ENCODE measurements at places on chromosomes 13 and 19.

- no peak for DNase-seq
Measured at GRCh38 chr19:45958769-45959516, 14.7 kb downstream of the NOVA2 start.

DNA sequence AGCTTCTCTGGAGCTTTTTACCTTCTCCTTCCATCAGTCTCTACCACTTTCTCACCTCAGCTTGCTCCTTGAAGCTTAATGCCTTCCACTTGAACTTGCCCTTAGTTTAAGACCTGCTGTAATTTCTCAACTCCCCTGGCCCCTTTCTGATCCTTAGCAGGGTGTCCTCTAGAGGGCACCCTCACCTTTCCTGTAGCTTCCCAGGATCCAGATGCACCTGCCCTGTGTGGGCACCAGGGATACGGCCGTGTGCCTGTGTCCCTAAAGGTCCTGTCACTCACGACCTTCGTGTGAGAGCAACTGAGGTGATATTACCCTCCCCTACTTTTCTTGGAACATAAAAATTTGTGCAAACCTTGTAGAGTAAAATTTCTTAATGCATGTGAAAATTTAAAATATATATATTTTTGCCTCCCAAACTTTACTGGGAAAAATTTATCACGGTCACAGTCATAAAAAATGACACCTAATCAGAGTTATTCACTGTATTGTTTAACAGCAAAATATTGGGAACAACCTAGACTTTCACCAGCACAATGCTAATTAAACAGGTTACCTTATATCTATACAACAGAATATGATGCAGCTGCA, 46.4 kb downstream of the PSG3 start:
- no peak for DNase-seq

DNA sequence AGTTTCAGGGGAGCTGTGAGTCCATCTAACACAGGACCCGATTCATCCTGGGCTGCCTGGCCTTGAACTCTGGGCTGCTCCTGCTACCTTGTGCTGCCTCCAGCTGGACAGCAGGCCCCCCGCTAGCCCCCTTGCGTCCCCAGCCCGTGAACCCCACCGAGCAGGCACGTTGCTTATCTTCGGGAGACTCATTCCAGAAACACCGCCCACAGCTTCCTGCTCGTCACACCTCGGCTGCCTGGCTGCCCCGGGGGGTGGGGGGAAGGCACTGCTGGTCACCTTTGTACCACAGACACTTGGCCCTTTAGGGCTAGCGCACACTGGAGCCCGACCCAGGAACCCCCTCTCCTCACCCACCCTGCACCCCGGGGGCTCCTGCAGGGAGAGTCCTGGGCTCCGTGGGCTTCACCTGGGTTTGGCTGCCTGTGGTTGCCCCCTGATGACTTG, 48.1 kb downstream of the CRTC1 start:
- no peak for DNase-seq

DNA sequence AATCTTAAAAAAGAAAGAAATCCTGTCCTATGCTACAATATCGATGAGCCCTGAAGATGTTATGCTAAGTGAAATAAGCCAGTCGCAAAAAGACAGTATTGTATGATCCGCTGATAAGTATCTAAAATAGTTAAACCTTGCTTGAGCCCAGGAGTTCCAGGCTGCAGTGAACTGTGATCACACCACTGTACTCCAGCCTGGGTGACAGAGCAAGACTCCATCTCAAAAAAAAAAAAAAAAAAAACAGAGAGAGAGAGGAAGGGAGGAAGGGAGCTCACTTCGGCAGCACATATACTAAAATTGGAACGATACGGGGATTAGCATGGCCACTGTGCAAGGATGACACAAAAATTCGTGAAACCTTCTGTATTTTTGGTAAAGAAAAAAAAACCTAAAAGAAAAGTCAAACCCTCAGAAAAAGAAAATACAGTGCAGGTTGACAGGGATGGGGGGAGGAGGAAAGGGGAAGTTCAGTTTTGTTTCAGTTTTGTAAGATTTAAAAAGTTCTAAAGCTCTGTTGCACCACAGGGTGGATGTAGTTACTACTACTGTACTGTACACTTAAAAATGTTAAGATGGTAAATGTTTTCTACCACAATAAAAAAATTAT, 8.4 kb downstream of the CLASRP start:
- DNase-seq = no peak
